ENCODE measurements at places on chromosomes 16 and 17.
A peak's percentile ranks its signal among the peaks of the same experiment; 100 is the strongest.

DNA sequence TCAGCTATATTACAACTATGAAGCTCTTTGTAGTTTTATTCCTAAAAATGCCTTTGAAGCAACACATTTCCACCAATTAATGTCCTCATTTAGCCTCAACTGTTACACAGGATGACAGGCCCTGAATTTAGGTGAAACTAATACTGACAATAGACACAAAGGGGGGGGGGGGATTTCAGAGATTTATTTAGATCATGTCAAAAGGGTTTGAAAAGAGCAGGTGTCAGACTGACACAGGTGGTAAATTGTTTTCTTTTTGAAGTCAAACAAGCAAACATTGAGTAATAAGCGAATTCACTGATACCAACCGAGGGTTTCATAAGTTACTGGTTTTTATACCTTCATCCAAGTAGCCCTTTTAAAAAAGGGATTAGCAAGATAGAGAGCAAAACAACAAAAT lies 40.8 kb downstream of the KANSL1 start:
- DNase-seq, result no peak

GRCh38 chr17:45709728-45710288 lies 74.3 kb upstream of the CRHR1 start:
- no peak for DNase-seq

GRCh38 chr16:28218109-28218508 lies 6.3 kb upstream of the XPO6 start:
- DNase-seq, result no peak

DNA sequence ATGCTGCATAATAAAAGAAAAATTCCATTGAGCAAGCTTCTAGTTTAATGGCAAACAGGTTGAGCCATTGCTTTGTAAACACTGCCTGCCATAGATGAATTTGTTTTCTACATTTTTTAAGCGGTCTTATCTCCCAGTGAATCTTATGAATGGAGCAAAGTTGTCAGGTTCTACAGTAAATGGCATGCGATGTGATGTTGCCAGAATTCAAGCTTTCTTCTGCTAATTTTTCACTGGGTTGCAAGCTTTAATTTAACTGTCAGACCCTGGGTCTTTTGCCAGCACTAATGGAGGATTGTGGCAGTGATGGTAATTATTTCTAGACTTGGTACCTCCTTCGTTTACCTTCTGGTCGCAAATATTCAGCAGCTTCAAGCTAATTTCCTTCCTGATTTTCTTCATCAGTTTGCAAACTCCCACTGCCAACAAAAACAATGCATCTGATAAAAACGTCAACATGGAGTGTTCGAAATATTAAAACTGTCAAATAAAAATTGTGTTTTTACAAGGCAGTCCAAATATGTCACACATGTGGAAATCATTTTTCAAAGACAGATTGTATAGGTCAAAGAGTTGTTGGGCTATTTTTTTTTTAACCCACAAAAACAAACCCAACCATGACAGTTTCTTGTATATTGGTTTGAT lies 274.2 kb upstream of the ERCC4 start:
- DNase-seq, result no peak

GRCh38 chr17:43766413-43767052 lies 7.9 kb upstream of the SOST start:
- peak; percentile 56 for DNase-seq

- DNase-seq, result no peak
Measured at GRCh38 chr16:154217-155030, 2.0 kb downstream of the HBZ start.

DNA sequence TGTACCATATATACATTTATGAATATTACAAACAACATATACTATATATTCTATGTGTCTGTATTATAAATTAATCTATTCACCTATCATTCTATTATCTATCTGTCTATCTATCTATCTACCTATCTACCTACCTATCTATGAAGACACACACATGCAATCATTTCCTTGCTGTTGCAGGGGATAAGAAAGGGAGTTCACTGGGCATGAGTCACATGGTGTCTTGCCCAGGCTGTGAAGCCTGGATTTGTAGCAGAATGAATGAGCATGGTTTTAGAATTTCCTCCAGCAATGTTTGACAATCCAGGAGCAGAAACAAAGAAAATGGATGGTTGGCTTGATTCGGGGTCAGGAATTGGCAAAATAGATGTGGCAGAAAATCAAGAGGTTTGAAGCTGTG lies 23.2 kb upstream of the FAM20A start:
- DNase-seq, result no peak

GRCh38 chr17:72297326-72298115 lies 176.7 kb downstream of the SOX9 start:
- DNase-seq, result no peak

DNA sequence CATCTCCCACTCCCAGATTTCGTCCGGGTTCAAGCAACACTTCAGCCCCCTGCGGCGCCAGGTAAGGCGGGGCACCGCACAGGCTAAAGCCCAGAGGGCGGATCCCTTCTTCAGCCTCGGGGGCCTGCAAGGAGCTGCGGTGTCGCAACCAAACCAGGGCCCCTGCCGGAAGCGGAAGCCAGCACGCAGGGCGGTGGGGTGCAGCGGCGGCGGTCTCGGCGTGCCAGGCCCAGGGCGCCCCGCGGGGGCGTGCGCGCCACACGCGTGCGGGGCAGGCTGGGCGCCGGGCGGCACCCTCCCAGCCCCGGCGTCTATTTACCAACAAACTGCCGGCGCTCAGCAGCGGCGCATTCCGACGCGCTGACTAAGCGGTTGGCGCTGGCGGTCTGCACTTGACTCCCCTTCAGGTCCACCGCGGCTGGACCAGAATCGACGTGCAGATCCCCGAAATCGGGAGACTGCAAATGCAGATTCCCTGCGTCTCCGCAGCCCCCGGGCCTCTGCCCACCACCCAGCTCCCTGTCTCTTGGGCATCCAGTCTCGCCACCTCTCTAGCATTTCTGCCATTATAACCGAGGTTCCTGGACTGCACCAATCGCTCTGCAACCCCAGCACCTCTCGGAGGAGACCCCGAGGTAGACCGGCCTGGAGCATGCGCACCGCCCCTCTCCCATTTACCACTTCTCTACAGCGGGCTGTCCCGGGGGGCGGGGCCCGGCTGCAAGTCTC lies 421 bp upstream of the DLX4 start:
- no peak for DNase-seq

DNA sequence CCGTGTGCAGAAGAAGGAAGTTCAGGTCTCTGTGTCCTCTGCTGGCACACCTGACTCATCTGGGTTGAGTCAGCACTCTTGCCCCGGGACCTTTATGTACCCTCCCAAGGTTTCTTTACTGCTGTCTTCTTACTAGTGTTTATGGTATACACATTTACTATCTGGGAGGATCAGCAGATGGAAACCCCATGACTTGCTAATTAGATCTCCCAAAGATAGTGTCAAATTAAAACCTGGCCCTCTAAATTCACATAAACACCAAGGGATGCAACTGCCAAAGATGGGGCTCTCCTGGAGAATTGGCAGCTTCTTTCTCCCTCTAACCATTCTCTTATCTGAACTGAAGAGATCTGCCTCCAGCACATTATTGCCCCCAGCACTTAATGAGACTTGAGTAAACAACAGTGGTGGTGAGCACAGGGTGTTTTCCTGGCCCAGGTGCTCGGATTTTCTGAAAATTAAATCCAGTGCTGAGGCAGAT lies 718.1 kb upstream of the SOX9 start:
- no peak for DNase-seq

DNA sequence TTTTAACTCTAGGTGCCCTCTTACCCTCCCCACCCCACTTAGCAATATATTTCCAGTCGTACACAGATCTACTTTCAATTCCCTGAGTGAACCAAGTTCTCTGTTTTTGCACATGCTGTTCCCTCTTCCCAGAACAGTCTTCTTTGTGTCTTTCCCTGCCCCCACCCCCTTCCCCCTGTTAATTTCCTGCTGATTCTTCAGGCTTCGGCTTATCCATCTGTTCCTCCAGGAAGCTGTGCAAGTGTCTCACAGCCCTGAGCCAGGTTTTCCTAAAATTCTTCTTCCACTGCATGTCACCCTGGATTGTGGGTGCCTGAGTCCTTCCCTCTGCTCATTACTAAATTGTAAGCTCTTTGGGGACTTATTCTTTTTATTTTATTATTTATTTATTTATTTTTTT lies 12.4 kb upstream of the SPOP start:
- no peak for DNase-seq

DNA sequence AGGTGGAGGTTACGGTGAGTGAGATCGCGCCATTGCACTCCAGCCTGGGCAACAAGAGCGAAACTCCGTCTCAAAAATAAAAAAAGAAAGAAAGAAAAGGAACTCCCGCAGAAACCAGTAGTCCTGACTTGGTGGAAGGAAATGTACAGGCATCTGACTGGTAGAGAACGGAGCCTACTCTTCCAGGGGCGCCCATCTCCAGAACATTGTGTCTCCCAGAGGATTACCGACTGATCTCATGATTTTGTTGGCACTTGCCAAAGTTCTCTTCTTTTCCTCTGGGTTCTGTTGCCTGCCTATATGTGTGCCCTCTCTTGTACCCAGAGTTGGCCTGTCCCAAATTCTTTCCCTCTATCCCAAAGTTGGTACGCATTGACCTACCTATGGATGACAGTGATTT lies 24.2 kb downstream of the DDX19A start:
- no peak for DNase-seq

- no peak for DNase-seq
Measured at GRCh38 chr16:61879306-61879705, 156.9 kb downstream of the CDH8 start.

- no peak for DNase-seq
Measured at GRCh38 chr16:49952386-49952785, 72.6 kb upstream of the CNEP1R1 start.

GRCh38 chr16:65500919-65501318 lies 379.1 kb upstream of the CDH11 start:
- no peak for DNase-seq

DNA sequence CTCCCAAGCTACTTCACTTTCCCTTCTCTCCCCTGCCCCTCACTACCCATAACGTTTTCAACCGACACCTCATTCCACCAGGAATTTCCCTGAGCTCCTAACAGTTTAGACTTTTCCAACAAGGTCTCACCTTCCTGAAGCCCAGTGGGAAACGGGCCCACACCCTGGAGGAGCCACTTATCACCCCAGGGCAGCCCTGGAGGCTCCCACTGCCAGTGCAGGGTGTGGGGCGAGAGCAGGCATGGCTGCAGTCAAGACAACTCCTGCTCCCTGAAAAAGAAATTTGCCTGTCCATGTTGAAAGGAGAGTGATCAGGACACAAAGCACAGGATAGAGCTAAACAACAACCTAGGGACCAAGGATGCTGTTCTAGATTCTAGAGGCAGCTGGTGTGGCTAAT lies 1.7 kb upstream of the CCNF start:
- DNase-seq, result no peak

Data from pons (tissue), 1 donor.